ENCODE measurements at places on chromosomes 1 and 21.

DNA sequence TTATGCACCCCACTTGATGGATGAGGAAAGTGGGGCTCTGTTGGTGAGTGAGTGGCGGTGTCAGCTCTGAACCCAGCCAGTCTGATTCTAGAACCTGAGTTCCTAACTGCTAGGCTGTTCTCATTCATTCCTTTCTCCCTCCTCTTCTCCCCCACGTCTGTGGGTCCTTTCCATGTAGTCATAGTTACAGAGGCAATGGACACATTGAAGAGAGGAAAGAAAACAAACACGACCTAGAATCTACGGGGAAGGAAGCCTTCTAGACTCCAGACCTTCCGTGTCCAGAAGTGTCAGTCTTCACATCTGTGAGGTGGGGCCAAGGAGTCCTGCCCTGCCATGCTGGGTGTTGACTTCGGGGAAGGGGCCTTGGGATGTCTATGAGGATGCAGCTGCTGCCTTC is 115.8 kb upstream of the WNT4 start:
- DNase-seq = no peak

DNA sequence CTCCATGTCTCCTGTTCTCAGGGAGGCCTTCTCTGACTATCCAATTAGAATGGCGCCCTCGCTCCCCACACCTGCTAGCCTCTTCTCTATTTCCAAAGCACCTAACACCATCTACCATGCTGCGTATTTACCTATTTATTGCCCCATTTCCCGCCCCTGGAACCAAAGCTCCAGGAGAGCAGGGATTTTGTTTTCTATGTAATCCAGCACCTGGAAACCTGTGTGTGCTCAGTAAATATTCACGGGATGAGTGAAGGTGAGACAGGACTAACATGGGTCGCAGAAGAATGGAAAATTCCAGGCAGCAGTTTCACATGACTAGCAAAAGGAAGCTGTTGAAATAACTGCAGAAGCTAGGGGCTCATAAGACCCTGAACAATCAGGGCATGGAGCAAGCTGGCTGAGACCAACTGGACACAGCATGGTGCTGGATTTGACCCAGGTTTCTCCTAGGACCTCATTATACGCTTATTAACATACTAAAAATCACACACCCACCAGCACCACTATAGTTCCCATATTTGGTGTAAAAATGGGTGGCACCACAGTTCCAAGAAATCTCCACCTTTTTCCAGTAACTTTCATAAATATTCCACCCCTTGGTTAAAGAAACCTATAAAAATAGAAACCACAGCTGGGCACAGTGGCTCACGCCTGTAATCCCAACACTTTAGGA is 15.1 kb upstream of the TENT5B start:
- no peak for DNase-seq

- no peak for DNase-seq
These were observed 95.1 kb upstream of the SOD1 start for GRCh38 chr21:31564439-31564838.

GRCh38 chr1:112956544-112957132 is 642 bp upstream of the SLC16A1 start:
- no peak for DNase-seq

- no peak for DNase-seq
These were observed 20.6 kb downstream of the RERE start for GRCh38 chr1:8796812-8797211.

All from epithelial cell of prostate (primary cell).